AG10803 (cell line): ENCODE measurements at places on chromosomes 5 and 9.

GRCh38 chr9:101590901-101591300 is 3.9 kb downstream of the PPP3R2 start:
- no peak for DNase-seq

- no peak for DNase-seq
These were observed 28.9 kb downstream of the STXBP1 start for GRCh38 chr9:127640908-127641545.

DNA sequence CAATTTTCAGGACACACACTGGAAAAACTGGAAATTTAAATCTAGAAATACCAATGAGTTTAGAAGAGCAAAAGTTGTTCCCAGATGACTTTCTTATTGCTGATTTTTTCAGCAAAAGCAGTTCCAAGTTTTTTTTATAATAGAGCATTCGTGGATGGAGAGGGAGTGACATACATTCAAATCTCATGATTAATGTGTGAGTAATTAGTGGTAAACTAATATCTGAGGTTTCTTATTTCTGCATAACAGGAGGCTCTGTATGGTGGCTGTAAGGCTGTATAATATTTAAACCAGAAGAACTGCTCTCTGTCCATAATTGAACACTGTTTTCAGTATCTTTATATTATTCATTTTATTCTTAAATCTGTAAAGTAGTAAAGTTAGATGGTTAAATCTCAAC is 25.8 kb downstream of the LYSMD3 start:
- no peak for DNase-seq

DNA sequence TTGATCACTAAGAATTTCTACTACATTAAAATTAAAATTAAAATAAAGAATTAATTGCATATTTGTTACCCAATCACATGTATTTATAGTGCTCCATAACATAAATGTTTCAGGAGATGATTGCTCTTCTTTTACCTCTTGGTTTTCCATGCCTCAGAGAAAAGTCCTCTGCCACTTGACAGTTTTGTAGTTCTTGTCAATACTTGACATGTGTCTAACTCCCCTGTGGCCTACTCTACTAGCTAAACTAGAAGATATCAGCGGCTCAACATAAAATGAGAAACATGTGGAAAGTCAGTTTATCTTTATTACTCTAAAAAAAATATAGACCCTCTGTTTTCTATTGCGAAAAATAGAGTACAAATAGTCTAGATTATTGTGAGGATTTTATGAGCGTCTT is 650.6 kb upstream of the NUDT12 start:
- no peak for DNase-seq

DNA sequence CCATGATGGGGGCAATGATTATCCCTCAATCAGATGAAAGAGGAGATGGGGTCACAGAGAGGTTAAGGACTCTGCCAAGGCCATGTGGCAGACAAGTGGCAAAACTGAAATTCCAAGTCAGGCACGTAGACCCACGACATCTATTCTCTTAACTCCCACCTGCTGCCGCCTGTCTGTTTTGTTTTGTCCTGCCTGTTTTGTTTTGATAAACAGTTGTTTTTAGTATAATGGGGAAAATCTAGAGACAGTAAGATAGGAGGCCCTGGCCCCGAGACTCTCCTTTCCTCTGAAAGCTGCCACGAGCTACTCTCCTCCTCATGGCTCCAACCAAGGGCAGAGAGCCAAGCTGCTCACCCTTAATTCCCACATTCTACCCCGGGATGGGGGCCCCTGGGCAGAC is 4.9 kb downstream of the FSTL4 start:
- no peak for DNase-seq
